ENCODE measurements at places on chromosomes 5 and 9. TPM values are rescaled to one million over a fixed set of nuclear protein-coding genes. Genes with fewer than 3 reads are reported as not detected.

DNA sequence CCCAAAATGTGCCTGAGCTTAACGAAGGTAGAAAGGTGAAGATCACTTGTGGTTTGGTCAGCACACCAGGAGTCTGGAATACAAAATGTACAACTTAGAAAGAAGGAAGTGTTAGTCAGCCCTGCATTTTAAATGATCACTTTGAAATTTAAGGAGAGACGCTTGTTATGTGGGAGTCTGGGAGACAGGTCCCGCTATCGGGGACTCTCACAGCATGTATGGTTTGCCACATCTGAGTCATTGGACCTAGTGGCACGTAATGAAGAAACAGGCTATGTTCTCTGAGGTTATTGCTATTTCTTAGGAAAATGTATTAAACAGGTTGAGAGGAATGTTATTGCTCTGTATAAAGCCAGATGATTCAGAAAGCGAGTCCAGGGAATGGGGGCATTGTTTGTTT lies 2362.5 kb upstream of the WWC1 start:
- no peak overlapping the region for H3K4me3 ChIP-seq
- no peak overlapping the region for H3K27ac ChIP-seq
- no peaks in the 10 kb centered on the region for H3K36me3 ChIP-seq
- no peaks in the 10 kb centered on the region for H3K27me3 ChIP-seq

- no peak overlapping the region for H3K4me3 ChIP-seq
- no peaks in the 10 kb centered on the region for H3K4me1 ChIP-seq
- DNase-seq: no peak
- H3K36me3 ChIP-seq: no peaks in the 10 kb centered on the region
- H3K27me3 ChIP-seq: no peaks in the 10 kb centered on the region
Measured at GRCh38 chr9:116933251-116933650, 246.1 kb downstream of the TRIM32 start.

GRCh38 chr5:58133631-58134296 lies 326.1 kb downstream of the PLK2 start:
- H3K4me1 ChIP-seq: no peaks in the 10 kb centered on the region
- no peaks in the 10 kb centered on the region for H3K36me3 ChIP-seq
- DNase-seq: no peak
- no peak overlapping the region for H3K4me3 ChIP-seq

DNA sequence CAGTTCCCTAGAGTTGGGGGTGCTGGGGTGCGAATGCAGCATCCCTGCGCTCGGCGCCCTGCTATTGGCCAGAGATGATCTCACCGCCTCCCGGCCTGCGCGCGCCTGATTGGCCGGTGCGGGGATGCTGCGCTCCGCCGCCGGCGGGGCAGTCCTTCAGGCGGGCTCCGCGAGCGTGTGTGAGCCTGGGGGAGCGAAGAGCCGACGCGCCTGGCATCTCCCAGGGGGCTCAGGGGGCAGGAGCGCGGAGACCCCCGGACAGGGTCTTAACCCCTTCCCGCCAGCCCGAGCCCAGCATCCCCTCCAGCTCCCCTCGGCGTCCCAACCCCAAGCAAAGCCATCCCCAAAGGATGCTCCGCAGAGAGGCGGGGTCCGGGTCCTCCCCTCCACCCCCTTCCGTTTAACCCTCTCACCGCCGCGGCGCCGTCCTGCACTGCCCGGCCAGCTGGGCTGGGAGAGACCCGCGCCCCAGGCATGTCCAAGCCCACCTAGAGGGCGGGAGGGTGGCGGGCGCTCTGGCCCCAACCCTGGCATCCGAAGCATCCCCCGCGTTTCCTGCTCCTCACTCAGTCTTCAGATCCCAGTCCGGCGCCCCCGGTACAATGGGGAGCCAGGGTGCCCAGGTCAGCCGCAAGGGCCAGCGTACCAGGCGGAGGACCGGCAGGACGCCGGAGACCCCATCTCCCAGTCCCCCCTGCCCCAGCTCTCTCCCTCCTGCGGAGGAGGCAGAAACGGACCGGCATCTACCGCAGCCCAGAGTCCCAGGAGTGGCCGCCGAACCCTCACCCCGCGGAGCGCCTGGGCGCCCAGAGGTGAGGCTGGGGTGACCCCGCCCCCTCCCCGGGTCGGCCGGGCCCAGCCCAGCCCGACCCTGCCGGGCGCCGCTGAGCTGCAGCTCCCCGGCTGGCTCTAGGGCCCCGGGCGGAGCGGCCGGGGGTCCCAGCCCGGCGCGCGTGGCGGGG lies 19.3 kb upstream of the TOR2A start:
- no peak for DNase-seq
- no peaks in the 10 kb centered on the region for H3K27me3 ChIP-seq
- H3K4me1 ChIP-seq: peaks cover 5% of the 10 kb centered on the region
- no peak overlapping the region for H3K27ac ChIP-seq
- no peak overlapping the region for H3K4me3 ChIP-seq

Gene TOR2A
- total RNA-seq: 16.2 TPM

Gene OBP2B
- total RNA-seq: not detected

Gene SPATA31E1
- not detected for total RNA-seq
